ENCODE measurements at places on chromosomes 5 and 9.
A peak's percentile ranks its signal among the peaks of the same experiment; 100 is the strongest.

DNA sequence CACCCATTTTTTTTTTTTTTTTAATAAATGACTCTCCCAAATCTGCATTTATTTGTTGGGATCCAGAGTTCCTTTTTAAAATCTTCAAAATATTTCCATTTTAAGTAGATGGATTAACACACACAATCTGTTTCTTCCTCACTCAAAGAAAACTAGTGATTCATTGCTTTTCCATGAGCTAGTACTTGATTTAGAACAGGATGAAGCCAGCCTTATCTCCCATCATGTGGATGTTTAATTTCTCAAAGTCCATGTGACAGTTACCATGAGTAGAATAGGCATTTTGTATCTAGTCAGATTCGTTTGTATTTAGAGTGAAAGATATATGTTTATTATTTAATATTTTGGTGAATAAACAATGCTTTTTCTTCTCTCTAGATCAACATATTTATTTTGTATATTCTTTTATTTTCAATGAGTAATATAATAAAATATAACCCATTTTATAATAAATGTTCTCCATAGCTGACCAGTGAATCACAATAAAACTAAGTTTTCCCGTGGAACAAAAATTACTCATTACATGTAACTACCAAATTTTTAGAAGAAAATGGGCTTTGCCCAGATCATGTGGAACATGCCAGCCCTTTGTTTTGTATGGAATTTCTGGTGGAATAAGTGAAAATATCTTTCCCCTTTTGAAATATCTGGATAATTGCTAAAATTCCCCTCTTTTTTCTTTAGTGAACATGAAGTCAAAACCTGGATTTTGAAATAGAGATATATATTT lies 54.9 kb upstream of the RPS23 start:
- peaks cover 8% of the 10 kb centered on the region for H3K4me1 ChIP-seq
- H3K4me3 ChIP-seq: no peak overlapping the region
- H3K36me3 ChIP-seq: no peaks in the 10 kb centered on the region
- H3K27me3 ChIP-seq: no peaks in the 10 kb centered on the region
- no peak for DNase-seq
- no peak overlapping the region for H3K27ac ChIP-seq

DNA sequence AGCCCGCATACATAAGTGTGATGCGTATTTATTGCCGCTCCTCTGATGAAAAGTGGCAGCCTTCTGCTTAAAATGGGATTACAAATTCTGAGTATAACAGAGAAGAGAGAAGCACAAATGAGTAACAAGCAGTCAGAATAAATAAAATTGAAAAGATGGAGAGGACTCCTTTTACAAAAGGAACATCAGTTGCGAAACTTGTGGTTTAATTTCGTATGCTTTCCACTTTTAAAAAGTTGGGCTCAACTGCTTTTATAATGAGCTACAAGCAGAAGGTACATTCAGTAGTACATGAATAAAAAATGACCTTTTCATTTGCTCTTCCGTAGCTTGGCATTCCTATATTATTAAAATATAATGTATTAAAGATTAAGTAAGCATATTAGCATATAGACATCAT lies 320.0 kb downstream of the FBXL17 start:
- no peak for DNase-seq
- no peak overlapping the region for H3K27ac ChIP-seq
- no peak overlapping the region for H3K4me3 ChIP-seq
- H3K27me3 ChIP-seq: no peaks in the 10 kb centered on the region

DNA sequence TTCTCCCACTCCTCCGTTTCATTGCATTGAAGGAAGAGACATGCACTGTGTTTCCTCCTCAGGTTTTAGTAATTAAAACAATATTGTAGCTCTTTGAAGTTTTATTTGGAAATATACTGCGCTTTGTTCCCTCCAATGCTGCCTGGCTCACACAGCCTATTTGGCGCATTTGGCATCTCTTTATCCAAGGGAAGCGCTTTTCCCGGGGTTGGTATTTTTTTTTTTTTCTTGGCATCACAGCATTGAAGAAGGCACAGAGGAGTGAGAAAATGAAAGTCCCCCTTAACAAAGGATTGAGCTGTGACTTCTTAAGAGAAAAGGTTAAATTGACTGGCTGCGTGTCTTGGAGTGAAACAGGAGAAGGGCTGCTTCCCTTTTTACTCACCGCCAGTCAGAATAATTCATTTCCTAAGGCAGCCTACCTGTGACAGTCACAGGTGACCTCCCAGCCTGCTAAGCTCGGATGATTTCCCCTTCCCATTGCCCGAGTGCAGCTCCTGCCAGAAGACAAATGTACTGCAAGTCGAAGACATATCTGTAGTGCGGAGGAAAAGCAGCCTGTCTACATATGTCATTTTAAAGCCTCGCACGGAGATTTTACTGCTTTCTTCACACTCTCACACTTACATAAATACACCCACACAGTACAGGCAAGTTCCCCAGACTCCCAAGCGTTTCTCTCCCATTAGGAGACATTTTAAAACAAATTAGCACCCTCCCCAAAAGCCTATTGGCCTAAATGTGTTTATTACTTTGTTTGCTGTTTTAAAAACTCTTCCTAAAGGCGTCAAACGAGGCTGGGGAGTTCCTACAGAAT lies 665.5 kb upstream of the ZNF608 start:
- H3K4me3 ChIP-seq: no peak overlapping the region
- H3K4me1 ChIP-seq: peaks cover 77% of the 10 kb centered on the region
- no peaks in the 10 kb centered on the region for H3K36me3 ChIP-seq
- peak; percentile 44 for DNase-seq
- peak overlapping the region; percentile 33 for H3K27ac ChIP-seq

GRCh38 chr9:19481121-19481870 lies 72.5 kb downstream of the ACER2 start:
- no peaks in the 10 kb centered on the region for H3K36me3 ChIP-seq
- H3K4me3 ChIP-seq: no peak overlapping the region
- no peaks in the 10 kb centered on the region for H3K4me1 ChIP-seq
- DNase-seq: no peak
- no peaks in the 10 kb centered on the region for H3K27me3 ChIP-seq
- no peak overlapping the region for H3K27ac ChIP-seq

GRCh38 chr9:92696619-92697018 lies 26.7 kb upstream of the IPPK start:
- no peak overlapping the region for H3K4me3 ChIP-seq
- no peaks in the 10 kb centered on the region for H3K4me1 ChIP-seq
- no peak for DNase-seq
- H3K27me3 ChIP-seq: no peaks in the 10 kb centered on the region

- no peaks in the 10 kb centered on the region for H3K27me3 ChIP-seq
- no peak overlapping the region for H3K4me3 ChIP-seq
- no peak overlapping the region for H3K27ac ChIP-seq
- H3K4me1 ChIP-seq: no peaks in the 10 kb centered on the region
- H3K36me3 ChIP-seq: no peaks in the 10 kb centered on the region
- DNase-seq: no peak
Measured at GRCh38 chr5:58268268-58268667, 191.6 kb downstream of the PLK2 start.

DNA sequence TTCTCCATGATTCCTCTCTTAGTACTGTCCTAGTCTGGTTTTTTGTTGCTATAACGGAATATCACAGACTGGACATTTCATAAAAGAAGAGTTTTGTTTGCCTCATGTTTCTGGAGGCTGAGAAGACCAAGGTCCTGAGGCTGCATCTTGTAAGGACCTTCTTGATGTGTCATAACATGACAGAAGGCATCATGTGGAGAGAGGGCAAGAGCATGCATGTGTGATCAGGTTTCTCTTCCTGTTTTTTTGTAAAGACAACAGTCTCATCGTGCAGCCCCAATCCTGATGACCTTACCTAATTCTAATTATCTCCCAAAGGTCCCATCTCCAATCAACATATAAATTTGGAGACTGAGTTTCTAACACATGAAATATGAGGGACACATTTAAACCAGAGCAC lies 108.4 kb downstream of the MSX2 start:
- H3K27me3 ChIP-seq: no peaks in the 10 kb centered on the region
- no peak overlapping the region for H3K27ac ChIP-seq
- H3K36me3 ChIP-seq: no peaks in the 10 kb centered on the region
- H3K4me1 ChIP-seq: no peaks in the 10 kb centered on the region
- DNase-seq: no peak

DNA sequence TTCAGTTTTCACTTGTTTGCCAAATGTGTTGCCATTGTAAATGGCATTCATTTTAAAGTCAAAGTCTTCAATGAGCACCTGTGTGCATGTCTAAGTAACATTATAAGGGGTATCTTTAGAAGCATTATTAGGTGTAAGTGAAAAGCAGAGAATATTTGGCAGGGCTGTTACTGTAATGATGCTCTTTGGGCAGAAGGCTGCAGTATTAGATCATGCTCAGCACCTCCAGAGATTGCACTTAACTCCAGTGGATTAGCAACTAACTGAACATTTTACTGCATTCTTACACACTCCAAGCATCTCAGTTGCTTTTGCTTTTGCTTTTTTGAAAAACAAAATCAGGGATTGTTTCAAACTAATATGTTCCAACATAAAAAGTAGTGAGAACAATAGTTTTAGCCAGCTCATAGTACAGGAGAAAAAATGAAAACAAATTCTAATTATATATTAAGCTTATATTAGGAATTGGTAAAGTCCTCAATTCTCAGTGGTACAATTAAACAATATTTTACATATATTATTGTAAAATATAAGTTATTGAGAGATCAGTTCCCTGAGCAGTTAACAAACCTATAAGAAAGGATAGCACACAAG lies 1740.9 kb upstream of the CDH9 start:
- no peaks in the 10 kb centered on the region for H3K36me3 ChIP-seq
- H3K27ac ChIP-seq: no peak overlapping the region
- H3K4me1 ChIP-seq: no peaks in the 10 kb centered on the region
- no peak overlapping the region for H3K4me3 ChIP-seq
- peak; percentile 26 for DNase-seq
- H3K27me3 ChIP-seq: no peaks in the 10 kb centered on the region

GRCh38 chr5:73789851-73790281 lies 163.9 kb downstream of the ARHGEF28 start:
- DNase-seq: no peak
- no peaks in the 10 kb centered on the region for H3K27me3 ChIP-seq
- no peaks in the 10 kb centered on the region for H3K36me3 ChIP-seq
- H3K27ac ChIP-seq: no peak overlapping the region
- H3K4me3 ChIP-seq: no peak overlapping the region

- peaks cover 14% of the 10 kb centered on the region for H3K4me1 ChIP-seq
- H3K4me3 ChIP-seq: no peak overlapping the region
- no peak overlapping the region for H3K27ac ChIP-seq
Measured at GRCh38 chr9:136614967-136615623, 47.6 kb upstream of the EGFL7 start.

DNA sequence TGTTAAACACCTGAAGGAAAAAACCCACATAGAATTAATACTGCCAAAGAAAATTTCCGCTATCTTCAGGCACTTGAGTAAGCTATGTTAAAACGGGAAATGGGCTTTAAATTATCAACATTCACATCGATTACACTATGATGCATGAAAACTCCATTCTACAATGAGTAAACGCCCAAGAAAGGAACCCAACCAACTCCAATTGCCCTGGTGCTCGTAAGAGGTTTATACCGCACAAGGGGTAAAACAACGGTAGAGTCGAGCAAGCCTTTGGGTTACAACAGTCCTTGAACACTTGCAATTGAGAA lies 1.0 kb downstream of the AGTPBP1 start:
- peak overlapping the region; percentile 84 for H3K4me3 ChIP-seq
- H3K27me3 ChIP-seq: no peaks in the 10 kb centered on the region
- no peaks in the 10 kb centered on the region for H3K36me3 ChIP-seq
- H3K4me1 ChIP-seq: peaks cover 39% of the 10 kb centered on the region

- H3K27me3 ChIP-seq: no peaks in the 10 kb centered on the region
- peak; percentile 65 for DNase-seq
- no peaks in the 10 kb centered on the region for H3K36me3 ChIP-seq
Measured at GRCh38 chr5:84091127-84091799, 293.4 kb downstream of the EDIL3 start.

GRCh38 chr9:77977210-77977611 lies 54.4 kb downstream of the GNAQ start:
- H3K4me1 ChIP-seq: peaks cover 49% of the 10 kb centered on the region
- H3K27me3 ChIP-seq: no peaks in the 10 kb centered on the region
- no peak overlapping the region for H3K27ac ChIP-seq
- DNase-seq: peak; percentile 39

- H3K27me3 ChIP-seq: no peaks in the 10 kb centered on the region
- no peak for DNase-seq
- no peaks in the 10 kb centered on the region for H3K36me3 ChIP-seq
- H3K4me1 ChIP-seq: peaks cover 13% of the 10 kb centered on the region
Measured at GRCh38 chr5:68405784-68406743, 190.5 kb downstream of the PIK3R1 start.

- H3K36me3 ChIP-seq: no peaks in the 10 kb centered on the region
- H3K4me1 ChIP-seq: peaks cover 44% of the 10 kb centered on the region
- peak; percentile 42 for DNase-seq
- peaks cover 76% of the 10 kb centered on the region for H3K27me3 ChIP-seq
- H3K27ac ChIP-seq: no peak overlapping the region
Measured at GRCh38 chr9:123996731-123997421, 14.7 kb upstream of the LHX2 start.

DNA sequence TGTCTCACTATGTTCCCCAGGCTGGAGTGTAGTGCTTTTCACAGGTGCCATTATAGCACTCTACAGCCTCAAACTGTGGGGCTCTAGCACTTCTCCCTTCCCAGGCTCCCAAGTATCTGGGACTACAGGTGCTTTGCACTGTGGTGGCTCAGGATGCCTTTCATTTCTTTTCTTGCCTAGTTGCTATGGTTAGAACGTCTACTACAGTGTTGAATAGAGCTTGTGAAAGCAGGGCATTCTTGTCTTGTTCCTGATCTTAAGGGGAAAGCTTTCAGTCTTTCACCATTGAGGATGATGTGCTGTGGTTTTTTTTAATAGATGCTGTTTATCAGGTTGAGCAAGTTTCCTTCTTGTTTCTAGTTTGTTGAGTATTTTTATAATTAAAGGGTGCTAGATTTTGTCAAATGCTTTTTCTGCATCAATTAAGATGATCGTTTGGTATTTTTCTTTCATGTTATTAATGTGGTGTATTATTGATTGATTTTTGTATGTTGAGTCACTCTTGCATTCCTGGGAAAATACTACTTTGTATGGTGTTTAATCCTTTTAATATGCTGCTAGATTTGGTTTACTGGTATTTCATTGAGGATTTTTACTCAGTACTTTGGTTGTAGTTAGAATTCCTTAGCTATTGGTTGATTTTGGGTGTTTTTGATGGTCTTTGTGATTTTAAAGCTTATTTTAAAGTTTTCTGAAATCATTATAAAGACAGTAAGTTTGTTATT lies 35.6 kb downstream of the GPBP1 start:
- no peak overlapping the region for H3K4me3 ChIP-seq
- DNase-seq: peak; percentile 6
- peaks cover 10% of the 10 kb centered on the region for H3K36me3 ChIP-seq
- H3K4me1 ChIP-seq: peaks cover 6% of the 10 kb centered on the region

- DNase-seq: no peak
- H3K36me3 ChIP-seq: no peaks in the 10 kb centered on the region
Measured at GRCh38 chr5:176169393-176170063, 68.7 kb upstream of the SIMC1 start.

- H3K27me3 ChIP-seq: no peaks in the 10 kb centered on the region
- H3K27ac ChIP-seq: no peak overlapping the region
- H3K4me3 ChIP-seq: no peak overlapping the region
- H3K36me3 ChIP-seq: no peaks in the 10 kb centered on the region
Measured at GRCh38 chr9:94697972-94698581, 28.4 kb upstream of the AOPEP start.

- no peaks in the 10 kb centered on the region for H3K36me3 ChIP-seq
- no peak overlapping the region for H3K4me3 ChIP-seq
- peaks cover 32% of the 10 kb centered on the region for H3K4me1 ChIP-seq
- H3K27ac ChIP-seq: no peak overlapping the region
Measured at GRCh38 chr5:93674866-93675459, 66.4 kb downstream of the POU5F2 start.
